COR-L47 (cell line): ENCODE measurements at places on chromosomes 2 and 18.

DNA sequence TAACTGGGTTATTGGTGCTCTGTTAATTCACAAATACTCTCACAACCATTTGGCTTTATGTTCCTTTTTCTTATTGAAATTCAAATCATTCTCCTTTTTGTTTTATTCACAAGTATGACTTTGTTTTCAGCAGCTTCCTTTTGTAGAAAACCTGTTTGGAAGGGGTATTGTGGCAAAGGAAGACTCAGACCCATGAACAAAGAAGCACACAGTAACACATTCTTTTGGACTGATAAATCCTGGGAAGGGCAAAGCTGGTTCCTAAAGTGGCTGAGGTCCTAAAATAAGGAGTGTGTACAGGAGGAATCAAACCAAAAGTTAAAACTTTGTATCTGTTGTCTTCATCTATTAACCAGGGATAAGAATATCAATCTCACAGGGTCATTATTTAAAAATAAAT, 374.7 kb upstream of the FIGN start:
- DNase-seq: no peak

- no peak for DNase-seq
Observed at GRCh38 chr2:42118754-42119569, 50.2 kb upstream of the EML4 start.

GRCh38 chr2:58645017-58645416, 403.9 kb upstream of the FANCL start:
- no peak for DNase-seq

GRCh38 chr2:72859831-72860262, 27.4 kb upstream of the SPR start:
- DNase-seq: peak; percentile 81

- no peak for DNase-seq
Observed at GRCh38 chr18:71809711-71810110, 734.4 kb downstream of the CBLN2 start.

GRCh38 chr2:40098786-40099470, 319.9 kb upstream of the THUMPD2 start:
- DNase-seq: no peak

- DNase-seq: no peak
Observed at GRCh38 chr2:221492636-221493035, 79.5 kb downstream of the EPHA4 start.

- no peak for DNase-seq
Observed at GRCh38 chr2:174554529-174555150, 43.0 kb downstream of the WIPF1 start.

GRCh38 chr2:184203661-184204060, 394.7 kb upstream of the ZNF804A start:
- DNase-seq: no peak

- no peak for DNase-seq
Observed at GRCh38 chr18:22711192-22711685, 221.9 kb upstream of the RBBP8 start.

GRCh38 chr2:132617989-132618388, 52.0 kb downstream of the LYPD1 start:
- no peak for DNase-seq

GRCh38 chr2:207867056-207867455, 97.3 kb upstream of the FZD5 start:
- DNase-seq: no peak

DNA sequence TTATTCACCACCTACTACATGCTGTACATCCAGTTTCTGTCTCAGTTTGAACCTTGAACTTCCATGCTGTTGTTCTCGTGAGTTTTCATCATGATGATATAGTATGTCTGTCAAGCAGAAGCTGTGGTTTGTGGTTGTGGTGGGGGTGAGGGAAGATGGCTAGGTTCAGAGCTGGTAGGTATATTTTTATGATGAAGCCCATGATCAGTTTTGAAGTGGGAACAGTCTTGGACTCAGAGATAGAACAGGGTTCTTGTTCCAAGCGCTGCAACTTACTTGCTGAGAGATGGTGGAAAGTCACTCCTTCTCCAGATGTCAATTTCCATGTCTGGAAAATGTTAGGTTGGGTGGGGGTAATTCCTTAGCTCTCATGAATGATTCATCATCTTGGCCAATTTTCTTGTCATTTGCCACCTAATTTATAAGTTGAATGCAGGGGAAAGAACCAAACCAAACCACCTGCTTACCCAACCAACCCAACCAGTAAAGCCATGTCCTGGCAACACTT, 21.6 kb downstream of the PMAIP1 start:
- no peak for DNase-seq

GRCh38 chr2:31324016-31324633, 90.2 kb downstream of the EHD3 start:
- DNase-seq: no peak

- no peak for DNase-seq
Observed at GRCh38 chr2:187594801-187595200, 40.6 kb upstream of the TFPI start.

- DNase-seq: no peak
Observed at GRCh38 chr2:23673830-23674679, 252.9 kb downstream of the ATAD2B start.

DNA sequence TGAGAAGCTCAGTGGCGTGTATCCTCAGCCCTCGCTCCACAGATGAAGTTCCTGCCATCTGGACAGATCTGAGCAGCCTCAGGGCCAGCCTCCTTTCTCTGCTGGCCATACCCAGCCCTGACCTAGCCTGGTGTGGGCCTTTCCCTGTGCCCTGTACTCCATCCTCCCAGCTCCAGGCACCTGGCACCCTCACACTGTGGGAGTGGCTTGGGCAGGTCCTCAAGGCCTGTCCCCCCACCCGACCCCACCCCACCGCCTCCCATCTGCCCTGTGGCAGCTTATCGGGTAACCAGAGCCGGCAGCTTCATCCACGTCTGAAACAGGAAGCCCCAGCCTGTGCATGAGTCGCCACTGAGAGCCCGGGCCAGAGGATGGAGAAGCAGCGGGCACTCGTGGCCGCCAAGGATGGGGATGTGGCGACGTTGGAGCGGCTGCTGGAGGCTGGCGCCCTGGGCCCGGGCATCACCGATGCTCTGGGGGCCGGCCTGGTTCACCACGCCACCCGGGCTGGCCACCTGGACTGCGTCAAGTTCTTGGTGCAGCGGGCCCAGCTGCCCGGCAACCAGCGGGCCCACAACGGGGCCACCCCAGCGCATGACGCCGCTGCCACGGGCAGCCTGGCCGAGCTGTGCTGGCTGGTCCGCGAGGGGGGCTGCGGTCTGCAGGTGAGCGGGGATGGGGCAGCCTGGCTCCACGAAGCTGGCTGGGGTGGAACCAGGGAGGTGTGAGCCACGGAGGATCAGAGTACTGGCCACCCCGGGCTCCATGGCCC, at the start of gene ESPNL:
Gene ESPNL (plus strand): TSS at position 292 of the 772 bp plus-strand sequence. CDS start 80 bp downstream, at position 372.
- no peak for DNase-seq

DNA sequence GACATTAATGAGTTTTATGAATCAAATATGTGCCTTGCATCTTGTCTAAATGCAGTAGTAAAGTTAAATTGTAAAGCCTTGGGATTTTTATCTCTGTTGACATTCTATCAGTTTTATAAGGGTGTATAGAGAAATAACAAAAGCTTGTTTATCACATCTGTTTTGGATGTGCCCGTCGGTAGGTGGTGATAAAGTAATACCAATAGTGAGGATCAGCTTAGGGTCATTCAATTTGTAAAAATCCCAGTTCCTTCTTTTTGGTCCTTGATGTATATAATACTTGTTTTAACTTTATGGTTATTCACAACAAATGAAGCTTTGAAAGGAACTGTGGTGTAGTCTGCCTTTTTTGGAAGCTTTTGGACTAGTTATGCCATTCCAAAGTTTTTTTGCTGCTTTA, 12.6 kb downstream of the UBE2E3 start:
- DNase-seq: no peak

GRCh38 chr2:23478933-23479683, 94.1 kb downstream of the KLHL29 start:
- no peak for DNase-seq

DNA sequence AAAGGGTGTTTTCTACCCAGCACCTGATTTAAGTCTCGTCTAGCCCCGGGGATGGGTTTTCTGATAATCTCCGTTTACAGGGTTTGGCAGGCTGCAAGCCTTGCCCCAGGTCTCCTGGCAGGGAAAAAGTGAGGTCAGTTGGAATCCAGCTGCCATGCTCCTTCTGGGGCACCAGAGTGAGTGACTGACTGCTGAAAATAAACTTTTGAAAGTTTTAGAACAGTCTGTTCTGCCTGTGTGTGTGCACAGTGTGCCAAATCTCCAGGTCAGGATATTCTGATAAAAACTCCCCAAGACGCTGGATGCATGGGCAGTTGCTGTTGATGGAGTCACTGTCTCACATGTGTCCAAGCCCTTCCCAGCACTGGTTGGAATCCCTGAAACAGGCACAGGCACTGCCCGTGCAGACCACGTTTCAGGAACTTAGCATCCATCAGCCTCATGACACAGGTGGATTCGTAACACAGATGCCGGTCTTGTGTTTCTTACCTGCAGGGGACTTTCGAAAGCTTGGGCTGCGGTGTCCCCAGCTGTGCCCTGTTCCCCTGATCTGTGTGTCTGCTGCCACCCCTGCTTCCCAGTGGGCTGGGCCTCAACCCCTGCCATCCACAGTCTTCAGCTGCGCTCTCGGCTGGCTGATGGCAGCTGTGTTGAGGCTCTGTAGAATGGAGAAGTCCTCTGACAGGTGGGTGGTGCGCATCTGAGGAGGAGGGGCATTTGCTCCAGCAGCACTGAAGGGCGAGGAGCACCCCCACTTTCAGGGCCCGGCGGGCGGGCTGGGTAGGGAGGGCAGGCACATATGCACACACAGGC, 65.0 kb downstream of the SH3RF3 start:
- DNase-seq: no peak

DNA sequence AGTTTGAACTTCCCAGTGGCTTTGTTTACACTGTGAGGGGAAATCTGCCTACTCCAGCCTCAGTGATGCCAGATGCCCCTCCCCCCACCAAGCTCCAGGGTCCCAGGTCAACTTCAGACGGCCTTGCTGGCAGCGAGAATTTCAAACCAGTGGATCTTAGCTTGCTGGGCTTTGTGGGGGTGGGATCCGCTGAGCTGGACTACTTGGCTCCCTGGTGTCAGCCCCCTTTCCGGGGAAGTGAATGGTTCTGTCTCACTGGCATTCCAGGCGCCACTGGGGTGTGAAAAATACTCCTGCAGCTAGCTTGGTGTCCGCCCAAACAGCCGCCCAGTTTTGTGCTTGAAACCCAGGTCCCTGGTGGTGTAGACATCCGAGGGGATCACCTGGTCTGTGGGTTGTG, 70.0 kb upstream of the NEUROD1 start:
- no peak for DNase-seq

DNA sequence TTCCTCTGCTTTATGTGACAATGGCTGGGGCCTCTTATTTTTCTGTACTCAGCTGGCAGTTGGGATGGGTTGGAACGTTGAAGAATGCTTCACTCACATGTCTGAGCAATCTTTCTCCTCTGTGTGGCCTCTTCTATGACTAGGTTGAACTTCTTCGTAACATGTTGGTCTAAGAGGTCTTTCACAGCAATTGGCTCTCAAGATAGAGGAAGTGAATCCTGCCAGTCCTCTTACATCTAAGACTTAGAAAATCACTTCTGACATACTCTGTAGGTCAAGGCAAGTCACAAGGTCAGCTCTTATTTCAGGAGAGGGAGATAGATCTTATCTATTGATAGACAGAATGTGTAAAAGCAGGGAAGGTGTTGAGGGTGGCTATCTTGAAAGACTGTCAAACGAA, 174.1 kb downstream of the NYAP2 start:
- DNase-seq: no peak

GRCh38 chr2:141666191-141666590, 464.6 kb downstream of the LRP1B start:
- no peak for DNase-seq

- DNase-seq: no peak
Observed at GRCh38 chr2:119245841-119246230, 22.2 kb downstream of the STEAP3 start.

DNA sequence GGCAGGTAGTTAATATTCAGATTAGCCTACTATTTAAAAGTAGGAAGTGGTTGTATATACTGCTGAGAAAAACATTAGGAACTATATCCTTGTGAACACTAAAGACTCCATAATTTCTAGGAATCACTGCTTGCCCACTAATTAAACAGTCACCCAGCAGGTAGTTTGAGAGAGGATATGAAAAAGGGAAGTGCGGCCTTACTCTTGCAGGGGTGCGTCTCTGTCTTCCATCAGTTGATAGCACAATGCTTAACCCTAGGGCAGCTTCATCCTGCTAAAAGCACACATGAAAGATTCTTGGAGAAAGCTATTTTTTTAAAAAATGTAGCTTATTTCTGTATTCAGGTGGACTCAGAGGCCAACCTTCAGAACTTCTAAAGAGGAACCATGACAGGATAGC, 53.1 kb upstream of the ATP5MC3 start:
- DNase-seq: no peak

GRCh38 chr2:77142141-77142540, 380.0 kb downstream of the LRRTM4 start:
- no peak for DNase-seq

GRCh38 chr2:163919717-163920116, 183.9 kb upstream of the FIGN start:
- no peak for DNase-seq

DNA sequence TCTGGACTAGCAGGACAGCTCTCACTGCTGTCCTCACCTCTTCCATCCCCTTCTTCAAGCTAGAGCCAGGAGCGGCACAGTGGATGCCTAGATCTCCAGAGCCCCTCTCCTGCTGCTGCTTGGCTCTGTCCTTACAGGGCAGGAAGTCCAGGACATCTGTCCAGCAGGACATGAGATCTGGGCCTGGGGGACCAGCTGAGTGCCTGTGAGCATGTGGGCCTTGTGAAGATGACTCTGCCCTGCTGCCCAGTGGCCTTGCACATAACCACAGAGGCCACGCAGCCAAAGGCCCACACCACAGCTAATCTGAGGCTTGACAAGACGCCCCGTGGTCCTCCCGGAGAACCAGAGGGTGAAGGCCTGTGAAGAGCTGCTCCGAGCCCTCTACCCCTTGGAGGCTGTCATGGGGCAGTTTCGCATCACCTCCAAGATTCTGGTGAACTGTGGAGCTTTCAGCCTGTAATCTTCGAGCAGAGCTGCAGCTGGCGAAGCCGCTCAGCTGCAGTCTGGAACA, 516.7 kb upstream of the HS6ST1 start:
- DNase-seq: no peak

- no peak for DNase-seq
Observed at GRCh38 chr18:77115192-77115953, 17.2 kb downstream of the MBP start.

GRCh38 chr2:60899230-60899891, 18.0 kb downstream of the REL start:
- no peak for DNase-seq

- DNase-seq: no peak
Observed at GRCh38 chr2:75007819-75008218, 49.4 kb downstream of the POLE4 start.
